ENCODE measurements at places on chromosomes 6 and 20.

DNA sequence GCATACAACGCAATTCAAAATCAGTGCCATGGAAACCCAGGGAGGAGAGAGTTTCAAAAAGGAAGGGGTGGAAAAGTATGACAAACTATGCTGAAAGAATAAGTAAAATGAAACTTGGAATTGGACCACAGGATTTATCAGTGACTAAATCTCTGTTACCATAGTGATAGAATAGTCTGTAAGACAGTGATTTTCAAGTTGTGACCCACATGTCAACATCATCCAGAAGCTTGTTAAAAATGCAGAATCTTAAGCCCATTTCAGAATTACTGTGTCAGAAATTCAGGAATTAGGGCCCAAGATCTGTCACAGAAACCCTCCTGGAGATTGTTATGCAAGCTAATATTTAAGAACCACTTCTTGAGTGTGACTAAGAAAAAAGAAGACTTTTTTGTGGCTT lies 417.7 kb upstream of the JAG1 start:
- no peak for DNase-seq

GRCh38 chr20:50967586-50967985 lies 9.0 kb downstream of the MOCS3 start:
- no peak for DNase-seq

DNA sequence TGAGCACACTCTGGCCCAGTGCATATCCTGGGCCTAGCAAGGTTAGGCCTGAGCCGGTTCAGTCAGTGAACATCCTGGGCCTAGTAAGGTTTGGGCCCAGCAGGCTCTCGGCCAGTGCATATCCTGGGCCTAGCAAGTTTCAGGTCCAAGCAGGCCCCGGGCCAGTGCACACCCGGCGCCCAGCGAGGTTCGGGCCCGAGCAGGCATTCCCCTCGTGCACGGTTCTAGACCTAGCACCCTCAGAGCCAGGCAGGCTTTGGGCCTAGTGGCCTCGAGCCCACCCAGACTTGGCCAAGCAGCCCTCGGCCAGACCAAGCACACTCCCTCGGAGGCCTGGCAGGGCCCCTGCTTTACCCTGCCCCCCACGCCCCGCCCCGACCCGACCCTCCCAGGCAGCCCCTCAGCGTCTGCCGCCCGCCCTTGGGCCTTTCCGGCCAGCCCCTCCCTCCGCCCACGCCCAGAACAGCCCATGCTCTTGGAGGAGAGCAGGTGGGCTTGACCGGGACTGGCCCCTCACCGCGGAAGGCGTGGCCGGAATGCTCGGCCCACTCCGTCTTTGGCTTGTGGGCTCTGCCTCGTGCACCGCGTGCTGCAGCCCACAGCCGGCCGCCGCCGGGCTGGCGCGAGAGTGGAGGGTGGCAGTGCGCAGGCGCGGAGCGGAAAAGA lies at the start of gene CTCFL:
Gene CTCFL, minus strand, starts transcription at position 630 of the 666 bp plus-strand sequence. CDS start 935 bp downstream, outside the sequence.
- DNase-seq: no peak

GRCh38 chr6:14066782-14067406 lies 50.7 kb upstream of the CD83 start:
- DNase-seq: no peak

GRCh38 chr6:137762168-137763090 lies 104.6 kb upstream of the TNFAIP3 start:
- DNase-seq: no peak

DNA sequence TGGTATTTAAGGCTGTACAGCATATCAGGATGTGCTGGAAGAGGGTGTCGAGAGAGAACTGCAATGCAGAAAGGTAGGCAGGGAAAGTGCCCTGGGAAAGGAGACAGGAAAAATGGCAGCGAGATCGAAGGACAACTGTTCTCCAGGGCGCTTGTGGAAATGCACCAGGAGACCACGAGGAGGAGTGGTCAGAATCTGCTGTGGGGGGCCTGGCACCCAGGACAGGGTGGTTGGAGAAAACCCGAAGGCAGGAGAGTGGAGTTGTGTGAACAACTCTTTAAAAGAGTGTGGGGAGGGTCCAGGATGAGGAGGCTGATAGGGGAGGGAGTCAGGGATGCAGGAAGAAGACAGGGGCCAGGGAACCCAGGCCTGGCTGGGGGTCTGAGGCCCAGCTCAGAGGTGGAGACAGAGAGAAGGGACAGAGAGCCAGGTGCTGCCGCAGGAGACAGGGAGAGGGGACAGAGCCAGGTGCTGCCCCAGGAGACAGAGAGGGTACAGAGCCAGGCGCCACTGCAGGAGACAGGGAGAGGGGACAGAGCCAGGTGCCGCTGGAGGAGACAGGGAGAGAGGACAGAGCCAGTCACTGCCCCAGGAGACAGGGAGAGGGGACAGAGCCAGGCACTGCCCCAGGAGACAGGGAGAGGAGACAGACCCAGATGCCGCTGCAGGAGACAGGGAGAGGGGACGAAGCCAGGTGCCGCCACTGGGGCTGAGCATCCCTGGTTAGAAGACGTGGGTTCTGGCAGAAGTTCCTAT lies 9.3 kb downstream of the SLC22A1 start:
- no peak for DNase-seq

- DNase-seq: no peak
Measured at GRCh38 chr20:57445298-57445697, 54.1 kb downstream of the RBM38 start.

- DNase-seq: no peak
Measured at GRCh38 chr20:52859156-52859876, 112.8 kb upstream of the TSHZ2 start.

DNA sequence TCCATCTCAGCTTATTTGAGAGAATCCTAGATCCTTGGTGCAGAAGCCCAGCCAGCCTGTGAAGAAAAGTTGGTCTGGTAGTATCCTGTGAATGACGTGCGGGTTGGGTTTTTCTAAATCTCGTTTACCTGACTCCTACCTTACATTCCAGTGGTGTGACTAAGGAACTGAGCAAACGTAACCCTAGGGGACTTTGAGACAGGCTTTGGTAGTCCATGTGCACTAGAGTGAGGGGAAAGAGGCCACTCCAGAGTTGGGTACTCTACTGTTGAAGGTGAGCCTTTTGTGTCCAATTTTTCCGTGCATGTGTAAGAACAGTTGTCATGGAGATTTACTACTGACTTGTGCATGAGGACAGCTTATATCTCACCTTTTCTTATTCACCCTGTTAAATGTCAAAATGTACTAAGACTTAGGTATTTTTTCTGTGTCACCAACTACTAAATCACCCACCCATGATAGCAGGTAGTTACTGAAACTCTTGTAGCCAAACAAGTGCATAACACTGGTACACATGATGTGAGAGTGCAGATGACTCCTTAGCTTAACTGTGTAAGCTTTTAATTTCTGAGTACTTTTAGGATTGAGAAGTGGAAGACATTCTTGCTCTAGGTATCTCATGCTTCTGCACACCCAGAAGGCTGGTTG lies 26.3 kb upstream of the PLCG1 start:
- DNase-seq: no peak

GRCh38 chr6:28880894-28881780 lies 42.6 kb downstream of the TRIM27 start:
- DNase-seq: peak; percentile 62

DNA sequence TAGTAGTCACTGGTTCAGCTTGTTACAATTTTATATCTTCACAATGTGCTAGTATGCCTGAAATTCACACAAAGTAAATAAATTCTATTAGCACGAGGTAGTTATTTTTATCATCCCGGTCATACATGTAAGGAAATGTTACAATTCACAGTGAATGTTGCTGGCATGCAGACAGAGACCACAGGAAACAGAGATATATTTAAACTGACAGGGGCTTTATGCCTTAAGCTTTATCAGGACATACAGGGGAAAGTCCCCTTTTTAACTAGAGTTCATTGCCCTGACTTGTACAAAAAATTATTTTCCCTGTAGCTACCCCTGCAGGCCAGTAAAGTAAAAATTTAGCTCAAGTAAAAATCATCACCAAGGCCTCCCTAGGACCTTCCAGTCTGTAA lies 712.0 kb upstream of the NRSN1 start:
- DNase-seq: no peak

GRCh38 chr6:131867744-131868143 lies 59.9 kb downstream of the ENPP1 start:
- no peak for DNase-seq

GRCh38 chr6:11639376-11640235 lies 102.1 kb downstream of the TMEM170B start:
- no peak for DNase-seq

DNA sequence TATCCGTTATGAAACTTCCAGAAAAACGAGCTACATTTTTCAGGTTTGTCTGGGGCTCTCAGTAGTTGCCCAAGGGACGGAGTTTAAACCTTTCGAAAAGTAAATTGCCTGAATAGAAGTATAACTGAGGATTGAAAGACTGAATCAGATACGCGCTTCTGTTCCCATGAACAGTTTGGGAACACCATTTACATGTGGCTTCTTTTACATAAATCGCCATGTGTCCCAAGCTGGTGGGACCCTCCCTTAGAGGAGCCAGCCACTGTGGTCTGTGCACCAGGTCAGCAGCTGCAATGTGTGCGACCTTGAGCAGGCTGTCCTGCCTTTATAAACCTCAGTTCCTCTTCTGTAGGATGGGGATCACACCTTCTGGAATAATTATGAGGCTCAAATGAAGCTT lies 11.0 kb downstream of the ENTPD6 start:
- DNase-seq: no peak

DNA sequence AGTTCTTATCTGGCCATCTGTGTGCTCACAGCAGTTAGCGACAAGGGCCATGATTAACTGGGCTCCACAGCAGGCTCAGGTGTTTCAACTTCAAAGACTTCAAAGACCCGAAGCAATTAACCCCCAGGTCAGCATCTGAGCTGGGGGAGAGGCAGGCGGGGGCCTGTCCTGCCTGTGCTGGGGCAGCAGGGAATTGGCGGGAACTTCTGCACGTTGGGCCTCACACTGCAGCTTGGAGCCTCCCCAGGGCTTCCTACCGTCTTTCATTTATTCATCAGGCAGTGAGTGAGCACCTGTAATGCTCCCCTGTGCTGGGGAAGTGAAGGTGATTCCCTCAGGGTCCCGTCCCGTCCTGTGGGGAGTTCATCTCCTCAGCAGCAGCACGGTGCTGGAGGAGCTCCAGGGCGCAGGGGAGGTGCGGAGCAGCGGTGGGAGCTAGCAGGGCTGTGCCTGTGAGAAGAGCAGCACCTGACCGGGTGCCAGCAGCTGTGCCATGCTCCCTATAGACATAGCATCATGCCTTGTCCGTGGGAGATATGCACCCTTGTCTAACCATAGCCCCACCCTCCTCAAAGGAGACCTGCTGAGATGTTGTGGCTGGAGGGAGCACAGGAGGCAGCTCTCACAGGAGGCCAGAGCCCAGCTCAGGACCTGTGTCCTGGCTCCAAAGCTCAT lies 51.8 kb upstream of the FRMD1 start:
- no peak for DNase-seq

DNA sequence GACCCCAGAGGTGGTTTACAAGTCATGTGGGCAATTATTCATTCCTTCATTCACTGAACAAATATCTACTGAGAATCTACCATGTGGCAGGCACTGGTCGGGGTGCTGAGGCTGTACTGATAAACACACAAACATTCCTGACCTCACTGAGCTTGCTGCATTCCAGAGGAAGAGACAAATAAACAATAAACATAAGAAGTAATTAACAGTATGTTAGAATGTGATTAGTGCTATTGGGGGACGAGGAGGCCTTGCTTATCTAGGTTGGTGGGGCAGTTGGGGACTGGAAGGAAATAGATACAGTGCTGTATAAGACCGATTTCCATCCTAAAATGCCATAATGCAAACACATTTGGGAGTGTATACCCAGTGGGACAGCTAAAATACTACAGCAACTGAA lies 44.1 kb downstream of the MAK start:
- no peak for DNase-seq

DNA sequence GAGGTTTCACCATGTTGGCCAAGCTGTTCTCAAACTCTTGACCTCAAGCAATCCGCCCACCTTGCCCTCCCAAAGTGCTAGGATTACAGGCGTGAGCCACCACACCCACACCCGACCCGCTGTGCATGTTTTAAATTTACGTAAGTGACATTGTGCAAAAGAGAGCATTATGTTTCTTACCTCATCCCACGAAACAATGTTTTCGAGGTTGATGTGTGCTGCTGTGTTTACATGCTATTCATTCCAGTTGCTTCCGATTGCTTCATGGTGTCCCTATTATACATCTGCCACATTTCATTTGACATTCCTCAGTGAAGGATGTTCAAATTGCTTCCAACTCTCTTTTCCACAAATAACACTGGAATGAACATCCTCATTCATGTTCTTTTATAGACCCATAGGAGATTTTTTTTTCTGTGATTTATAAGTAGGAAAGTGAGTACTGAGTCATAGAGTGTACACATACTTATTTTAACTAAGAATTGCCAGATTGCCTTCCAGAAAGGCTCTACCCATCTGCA lies 403.9 kb upstream of the JARID2 start:
- no peak for DNase-seq

- no peak for DNase-seq
Measured at GRCh38 chr6:169745405-169745804, 6.0 kb downstream of the DYNLT2 start.

DNA sequence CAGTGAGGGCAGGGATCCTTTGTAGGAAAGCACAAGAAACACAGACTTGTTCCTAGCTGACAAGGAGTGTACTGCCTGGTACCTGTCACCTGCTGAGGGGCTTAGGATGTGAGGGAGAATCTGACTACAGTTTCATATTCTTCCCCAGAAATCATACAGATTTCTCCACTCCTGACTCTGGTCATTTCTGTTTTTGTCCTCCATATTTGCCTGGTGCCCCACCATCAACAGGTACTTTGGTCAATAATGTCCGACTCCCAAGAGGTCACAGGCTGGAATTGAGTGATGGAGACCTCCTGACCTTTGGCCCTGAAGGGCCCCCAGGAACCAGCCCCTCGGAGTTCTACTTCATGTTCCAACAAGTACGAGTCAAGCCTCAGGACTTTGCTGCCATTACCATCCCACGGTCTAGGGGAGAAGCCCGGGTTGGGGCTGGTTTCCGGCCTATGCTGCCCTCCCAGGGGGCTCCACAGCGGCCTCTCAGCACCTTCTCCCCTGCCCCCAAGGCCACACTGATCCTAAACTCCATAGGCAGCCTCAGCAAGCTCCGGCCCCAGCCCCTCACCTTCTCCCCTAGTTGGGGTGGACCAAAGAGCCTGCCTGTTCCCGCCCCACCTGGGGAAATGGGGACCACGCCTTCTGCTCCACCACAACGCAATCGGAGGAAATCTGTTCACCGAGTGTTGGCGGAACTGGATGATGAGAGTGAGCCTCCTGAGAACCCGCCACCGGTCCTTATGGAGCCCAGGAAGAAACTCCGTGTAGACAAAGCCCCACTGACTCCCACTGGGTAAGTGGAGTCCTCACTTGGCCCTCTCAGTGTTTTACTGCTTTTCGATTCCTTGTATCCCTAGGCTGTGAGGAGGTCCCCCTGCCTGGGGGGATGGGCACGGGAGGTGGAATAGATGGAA lies 3.1 kb downstream of the TCF19 start:
- DNase-seq: no peak

DNA sequence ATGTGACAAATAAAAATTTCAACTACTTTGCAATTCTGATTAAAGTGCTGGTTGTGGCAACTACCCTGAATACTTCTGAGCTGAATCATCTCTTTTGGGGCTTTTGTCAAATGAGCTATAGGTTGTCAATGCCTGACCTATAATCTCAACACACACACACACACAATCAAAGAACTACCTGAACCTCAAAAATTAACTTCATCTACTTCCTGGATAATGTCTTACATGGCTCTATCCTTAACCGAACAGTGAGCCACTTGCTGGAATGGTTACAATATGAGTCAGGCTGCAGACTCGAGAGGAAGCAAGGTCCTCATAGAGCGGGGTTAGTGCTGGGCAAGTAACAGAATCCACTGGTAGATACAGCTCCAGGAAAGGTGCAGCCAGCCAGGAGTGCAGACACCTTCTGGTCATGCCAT lies 70.6 kb upstream of the DST start:
- DNase-seq: no peak

- DNase-seq: no peak
Measured at GRCh38 chr6:87558446-87558845, 31.3 kb downstream of the RARS2 start.

All from hippocampal formation (tissue), 2 donors.